CD4-positive, alpha-beta T cell treated with Interleukin-1 beta for 1 hour (primary cell): ENCODE measurements at places on chromosomes 11 and 22.

GRCh38 chr11:69480547-69481392 lies 693 bp upstream of the LINC01488 start:
- no peak for DNase-seq

DNA sequence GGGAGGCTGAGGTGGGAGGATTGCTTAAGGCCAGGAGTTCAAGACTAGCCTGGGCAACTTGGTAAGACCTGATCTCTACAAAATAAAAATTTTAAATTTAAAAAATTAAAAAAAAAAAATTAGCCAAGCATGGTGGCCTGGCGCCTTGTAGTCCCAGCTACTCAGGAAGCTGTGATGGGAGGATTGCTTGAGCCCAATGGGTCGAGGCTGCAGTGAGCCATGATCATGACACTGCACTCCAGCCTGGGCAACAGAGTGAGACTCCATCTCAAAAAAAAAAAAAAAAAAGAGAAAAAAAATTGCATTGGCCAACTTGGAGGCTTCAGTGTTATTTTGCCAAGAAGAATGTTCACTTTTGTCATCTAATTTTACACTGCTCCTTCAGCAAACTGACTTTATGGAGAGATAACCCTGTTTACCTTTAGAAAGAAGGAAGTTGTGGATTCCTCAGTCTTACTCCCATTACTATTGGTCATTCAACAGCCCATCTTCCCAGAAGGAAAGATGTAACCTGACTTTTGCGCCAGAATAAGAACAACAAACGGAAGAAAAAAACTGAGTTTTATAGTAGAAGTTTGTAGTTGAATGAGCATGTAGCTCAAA lies 13.1 kb downstream of the KMT2A start:
- DNase-seq, result no peak

DNA sequence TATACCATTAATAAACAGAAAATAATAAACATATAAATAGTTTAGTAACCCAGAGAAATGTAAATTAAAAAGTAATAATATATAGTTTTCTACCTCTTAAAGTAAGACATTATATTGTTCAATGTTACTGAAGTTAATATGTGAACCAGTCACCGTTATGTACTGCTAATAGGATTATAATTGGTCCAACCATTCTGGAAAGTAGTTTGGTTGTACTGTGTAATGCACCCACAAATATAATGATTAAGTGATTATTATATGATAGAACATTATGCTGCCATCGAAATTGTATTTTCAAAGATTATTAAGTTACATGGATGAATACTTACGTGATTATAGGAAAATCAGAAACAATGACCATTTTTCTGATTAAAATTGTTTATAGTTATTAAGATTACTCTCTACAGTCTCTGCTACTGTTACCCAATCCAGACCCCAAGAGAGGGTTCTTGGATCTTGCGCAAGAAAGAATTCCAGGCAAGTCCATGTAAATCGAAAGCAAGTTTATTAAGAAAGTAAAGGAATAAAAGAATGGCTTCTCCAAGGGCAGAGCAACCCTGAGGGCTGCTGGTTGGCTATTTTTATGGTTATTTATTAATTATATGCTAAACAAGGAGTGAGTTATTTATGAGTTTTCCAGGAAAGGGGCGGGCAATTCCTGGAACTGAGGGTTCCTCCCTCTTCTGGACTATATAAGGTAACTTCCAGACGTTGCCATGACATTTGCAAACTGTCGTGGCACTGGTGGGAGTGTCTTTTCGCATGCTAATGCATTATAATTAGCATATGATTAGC lies 50.1 kb downstream of the ACER3 start:
- DNase-seq, result no peak

DNA sequence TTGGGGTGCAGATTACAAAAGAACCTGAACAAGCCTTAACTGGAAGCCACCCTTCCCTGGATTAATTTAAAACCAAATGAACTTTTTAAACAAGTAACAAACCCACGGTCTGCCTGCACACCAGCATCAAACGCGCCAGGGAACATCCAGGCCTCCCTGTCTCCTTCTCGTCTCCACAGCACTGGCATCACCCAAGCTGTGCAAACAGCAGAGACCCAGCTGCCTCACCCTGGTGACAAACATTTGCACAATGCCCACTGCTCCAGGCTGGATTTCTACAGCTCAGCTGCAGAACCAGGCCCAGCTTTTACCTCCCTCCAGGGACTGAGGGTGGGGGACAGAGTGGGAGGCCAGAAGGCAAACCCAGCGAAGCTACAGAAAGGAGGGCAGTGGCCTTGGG lies 7.0 kb downstream of the RPL3 start:
- DNase-seq, result no peak

- DNase-seq, result no peak
These were observed 125.3 kb downstream of the APOL5 start for GRCh38 chr22:35842954-35843353.

DNA sequence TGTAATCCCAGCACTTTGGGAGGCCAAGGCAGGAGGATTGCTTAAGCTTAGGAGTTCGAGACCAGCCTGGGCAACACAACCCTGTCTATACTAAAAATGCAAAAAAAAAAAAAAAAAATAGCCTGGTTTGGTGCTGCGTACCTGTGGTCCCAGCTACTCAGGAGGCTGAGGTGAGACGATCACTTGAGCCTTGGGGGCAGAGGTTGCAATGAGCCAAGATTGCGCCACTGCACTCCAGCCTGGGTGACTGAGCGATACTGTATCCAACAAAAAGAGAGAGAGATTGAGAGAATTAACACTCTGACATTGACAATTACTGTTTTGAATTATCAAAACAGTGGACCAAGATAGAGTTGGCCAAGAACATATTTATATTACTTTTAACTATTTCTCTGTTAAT lies 53.7 kb downstream of the SIK2 start:
- no peak for DNase-seq

DNA sequence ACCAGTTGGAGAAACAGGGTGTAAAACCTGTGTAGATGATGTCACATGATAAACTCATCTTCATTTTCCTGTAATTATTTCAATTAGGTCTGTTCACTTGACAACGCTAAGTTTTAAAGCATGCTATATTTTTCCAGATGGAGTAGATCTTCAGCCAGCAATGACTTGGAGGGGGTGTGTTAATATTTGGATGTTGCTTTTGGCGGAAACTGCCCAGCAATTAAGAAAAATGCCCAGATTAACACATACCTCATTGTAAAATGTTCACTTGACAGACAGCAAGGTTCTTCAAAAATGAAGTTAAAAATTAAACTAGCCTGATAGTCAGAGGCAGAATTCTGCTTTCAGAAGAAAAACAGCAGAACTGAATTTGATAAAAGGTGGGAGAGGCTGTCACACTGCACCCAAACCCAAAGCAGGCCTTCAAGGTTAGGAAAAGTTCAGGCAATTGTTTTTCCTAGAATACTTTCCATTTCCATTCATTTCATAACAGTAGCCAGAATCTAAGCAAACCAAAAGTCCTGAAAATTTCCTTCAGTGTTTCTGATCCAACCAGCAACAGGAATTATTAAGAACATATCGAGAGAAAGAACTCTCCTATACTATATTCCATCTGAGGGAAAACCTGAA lies 33.0 kb downstream of the VSIG10L2 start:
- no peak for DNase-seq

DNA sequence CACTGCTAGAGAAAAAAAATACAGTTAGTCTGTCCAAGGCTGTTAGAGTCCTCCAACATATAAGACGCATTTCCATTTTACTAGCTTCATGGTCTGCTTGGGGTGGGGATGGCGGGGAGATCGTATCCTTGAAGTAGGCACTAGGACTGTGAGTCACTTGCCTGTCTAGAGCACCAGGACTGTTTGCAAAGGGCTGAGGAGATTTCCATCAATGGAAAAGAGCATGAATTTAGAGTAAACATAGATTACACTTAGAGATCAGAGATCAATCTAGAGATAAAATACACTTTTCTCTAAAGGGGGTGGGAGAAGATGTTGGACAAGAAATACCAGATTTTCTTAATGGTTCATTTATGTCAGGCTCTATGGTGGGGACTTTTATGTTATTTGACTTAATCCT lies 1.7 kb upstream of the MS4A7 start:
- DNase-seq, result no peak
